ENCODE measurements at places on chromosomes 6 and 20.

GRCh38 chr6:5556011-5556410, 294.7 kb downstream of the FARS2 start:
- DNase-seq = no peak

- peak; percentile 4 for DNase-seq
Measured at GRCh38 chr6:40379811-40380210, 207.4 kb downstream of the LRFN2 start.

DNA sequence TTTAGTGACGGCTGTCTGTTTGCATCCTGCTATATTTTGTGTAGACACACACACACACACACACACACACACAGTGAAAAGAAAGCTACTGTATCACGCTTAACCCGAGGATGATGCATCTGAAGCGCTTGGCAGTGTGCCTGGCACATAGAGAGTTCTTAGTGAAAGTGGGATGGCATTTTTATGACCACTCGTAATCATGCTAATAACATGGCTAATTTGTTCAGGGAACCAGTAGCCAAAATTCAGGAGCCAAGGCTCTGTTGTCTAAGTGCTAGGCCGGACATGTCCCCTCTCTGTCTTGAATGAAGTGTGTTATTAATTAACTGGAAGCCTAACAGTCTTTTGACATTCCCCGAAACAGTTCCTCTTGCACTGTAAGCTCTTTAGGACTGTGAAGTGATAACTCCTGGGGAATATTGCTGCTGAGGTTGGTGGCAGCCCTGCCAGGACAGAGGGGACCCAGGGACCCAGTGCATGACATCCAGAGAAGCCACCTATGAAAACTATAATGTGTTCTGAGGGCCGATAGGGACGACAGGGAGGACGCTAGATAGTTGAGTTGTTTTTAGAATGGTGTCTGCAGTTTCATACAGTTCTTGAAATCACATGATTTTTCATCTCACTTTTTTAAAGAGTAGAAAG, 45.0 kb upstream of the IRF4 start:
- no peak for DNase-seq

- no peak for DNase-seq
Measured at GRCh38 chr20:46267108-46268105, 40.9 kb downstream of the CDH22 start.

GRCh38 chr20:25623225-25623735, 534 bp downstream of the NANP start:
- DNase-seq = no peak

DNA sequence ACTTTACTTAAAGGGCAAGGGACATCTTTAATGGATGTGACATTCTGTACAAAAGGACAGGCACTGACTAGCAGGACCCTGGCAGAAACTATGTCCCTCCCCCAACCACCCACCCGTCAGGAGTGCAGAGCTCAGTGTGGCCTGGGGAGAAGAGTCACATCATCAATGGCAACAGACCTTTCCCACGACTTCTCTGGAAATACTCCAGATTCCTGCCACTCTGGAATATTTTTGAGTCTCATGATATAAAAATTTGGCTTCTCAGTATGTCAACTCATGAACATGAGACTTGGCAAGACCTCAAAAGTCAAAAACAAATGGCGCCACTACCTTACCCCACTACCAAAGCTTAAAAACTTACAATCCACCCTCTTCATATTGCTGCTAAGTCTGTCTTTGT, 118.3 kb downstream of the SLC23A2 start:
- no peak for DNase-seq

DNA sequence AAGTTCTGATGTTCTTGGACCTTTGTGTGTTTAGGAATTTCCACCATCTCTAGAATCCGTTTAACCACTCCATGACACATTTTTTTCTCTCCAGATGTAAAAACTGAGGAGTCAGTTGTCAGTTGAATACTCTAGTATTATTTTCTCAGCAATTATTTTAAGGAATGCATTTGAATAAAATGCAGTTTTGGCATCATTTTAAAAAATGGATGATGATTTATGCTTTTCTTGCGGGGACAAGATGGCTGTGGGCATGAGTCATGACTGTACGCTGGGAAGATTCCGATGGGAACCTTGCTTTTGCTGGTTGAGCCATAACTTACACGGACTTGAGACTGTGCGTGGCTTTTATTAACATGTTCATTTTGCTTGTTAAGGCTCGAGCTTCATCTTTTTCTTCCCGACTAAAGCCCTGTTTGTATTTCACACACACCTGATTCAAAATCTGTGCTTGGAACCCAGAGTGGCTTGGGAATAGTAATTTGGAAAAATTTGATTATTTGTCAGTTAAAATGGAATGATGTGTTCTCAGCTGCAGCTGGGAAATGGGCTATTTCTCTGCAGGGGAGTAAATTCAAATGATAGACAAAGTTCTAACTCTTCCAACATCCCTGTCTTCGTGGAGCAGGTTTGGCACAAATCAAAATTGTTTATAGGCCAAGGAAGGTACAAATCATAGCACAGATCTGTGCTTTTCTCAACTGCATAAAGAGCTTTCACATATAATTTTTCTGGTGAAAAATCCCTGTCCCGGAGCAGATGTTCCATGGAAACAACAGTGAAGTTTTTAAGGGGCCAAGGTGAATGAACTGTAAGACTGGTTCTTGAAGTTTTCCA, 470.5 kb upstream of the JAG1 start:
- DNase-seq = no peak

DNA sequence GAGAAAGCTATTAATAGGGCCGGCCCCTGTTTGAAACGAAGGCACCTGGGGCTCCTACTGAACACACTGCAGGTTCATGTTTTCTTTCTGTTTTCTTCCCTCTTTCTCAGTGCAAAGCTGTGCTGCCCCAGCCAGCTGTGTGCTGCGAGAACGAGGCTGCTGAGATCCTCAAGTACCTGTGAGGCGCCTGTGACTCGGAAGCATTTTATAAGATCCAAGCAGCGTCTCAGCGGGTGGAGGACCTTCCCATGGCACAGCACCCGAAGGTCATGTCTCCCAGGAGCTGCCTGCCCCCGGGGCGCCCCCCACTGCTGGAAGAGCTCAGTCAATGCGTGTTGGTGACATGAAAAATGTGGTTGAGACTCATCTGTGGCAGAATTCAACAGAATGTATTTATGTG, 66.3 kb downstream of the SMOC2 start:
- no peak for DNase-seq

DNA sequence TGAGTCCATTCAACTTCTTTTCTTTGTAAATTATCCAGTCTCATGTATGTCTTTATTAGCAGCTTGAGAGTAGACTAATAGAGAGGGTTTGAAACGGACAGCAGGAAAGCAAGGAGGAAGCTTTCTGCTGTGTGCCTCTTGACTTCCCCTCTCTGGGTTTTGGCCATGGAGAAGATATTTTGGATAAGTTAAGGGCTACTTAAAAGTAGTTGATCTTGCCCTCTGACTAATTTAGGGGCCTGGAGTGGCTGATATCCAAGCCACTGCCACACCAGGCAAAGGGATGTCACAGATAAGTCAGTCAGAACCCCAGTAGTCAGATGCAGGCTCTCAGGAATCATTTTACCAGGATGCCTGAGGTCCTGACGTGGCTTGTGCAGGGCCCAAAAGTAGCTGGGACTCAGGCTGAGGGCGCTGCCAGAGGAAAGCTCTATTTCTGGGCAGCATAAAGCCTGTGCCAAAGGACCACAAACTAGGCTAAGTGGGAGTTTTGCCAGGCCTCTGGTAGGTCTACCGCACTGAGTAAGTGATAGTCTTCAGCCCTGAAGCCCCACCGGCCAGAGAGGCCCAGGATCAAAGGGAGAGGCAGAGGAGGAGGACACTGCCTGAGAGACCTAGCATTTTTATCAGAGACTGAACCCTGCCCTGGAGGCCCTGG, 41.6 kb upstream of the IYD start:
- DNase-seq = no peak

- DNase-seq = no peak
Measured at GRCh38 chr6:33108307-33108706, 32.5 kb downstream of the HLA-DPB1 start.

DNA sequence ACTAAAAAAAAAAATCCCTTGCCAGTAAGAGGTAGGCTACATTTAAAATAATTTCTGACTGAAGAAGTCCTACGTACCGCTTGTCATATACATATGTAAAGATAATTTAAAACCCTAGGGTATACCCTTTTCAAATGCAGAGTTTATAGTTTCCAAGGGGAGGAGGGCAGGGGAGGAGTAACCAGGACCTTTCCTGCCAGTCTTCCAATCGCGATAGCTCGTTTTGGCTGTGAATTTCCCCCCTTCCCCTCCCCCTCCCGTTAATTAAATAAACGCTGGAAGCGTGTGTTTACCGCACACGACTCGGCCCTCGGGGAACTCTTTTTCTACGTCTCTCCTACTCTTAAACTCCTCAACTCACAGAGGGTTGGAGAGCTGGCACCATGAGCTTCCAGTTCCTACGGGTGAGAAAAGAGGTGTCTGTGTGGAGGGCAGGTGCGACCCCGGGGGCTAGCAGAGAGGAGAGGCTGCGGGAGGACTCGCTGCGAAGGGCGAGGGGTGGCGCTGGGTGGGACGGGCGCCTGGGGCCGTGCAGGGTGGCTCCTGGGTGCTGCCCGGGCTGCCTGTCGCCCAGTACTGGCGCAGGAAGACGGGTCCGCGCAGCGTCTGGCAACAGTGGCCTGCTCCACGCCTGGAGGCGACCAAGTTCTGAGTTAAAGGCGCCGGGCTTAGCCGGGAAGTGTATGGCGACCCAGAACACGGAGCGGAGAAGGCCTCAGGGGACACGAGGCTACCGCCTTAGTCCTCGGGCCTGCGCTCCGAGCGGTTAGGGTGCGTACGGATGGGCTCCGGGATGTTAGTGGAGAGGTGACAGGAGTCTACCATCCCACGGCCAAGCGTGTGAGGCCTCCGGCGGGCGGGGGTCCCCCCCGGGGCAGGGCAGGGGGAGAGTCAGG, 4.1 kb upstream of the TFAP2C start:
- DNase-seq = no peak

GRCh38 chr20:45944151-45944964, 9.9 kb downstream of the PCIF1 start:
- DNase-seq = no peak

DNA sequence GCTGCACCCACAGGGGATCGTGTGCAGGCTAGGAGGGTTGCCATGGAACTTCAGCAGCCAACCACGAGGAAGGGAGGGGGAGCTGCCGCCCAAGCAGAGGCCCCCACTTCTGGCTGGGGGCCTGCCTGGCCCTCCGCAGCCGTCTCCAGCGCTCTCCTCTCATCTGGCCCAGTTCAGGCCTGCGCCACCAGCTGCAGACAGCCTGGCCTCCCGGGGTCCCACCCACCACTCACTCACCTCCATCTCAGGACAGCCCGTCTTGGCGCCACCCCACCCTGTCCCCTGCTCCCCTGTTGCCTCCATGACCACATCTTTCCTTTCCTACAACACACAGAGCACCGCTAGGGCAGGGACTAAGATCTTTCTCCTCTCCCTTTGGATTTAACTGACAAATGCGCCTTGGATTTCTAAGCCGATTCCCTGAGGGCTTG, 98.7 kb downstream of the ANKRD60 start:
- no peak for DNase-seq

DNA sequence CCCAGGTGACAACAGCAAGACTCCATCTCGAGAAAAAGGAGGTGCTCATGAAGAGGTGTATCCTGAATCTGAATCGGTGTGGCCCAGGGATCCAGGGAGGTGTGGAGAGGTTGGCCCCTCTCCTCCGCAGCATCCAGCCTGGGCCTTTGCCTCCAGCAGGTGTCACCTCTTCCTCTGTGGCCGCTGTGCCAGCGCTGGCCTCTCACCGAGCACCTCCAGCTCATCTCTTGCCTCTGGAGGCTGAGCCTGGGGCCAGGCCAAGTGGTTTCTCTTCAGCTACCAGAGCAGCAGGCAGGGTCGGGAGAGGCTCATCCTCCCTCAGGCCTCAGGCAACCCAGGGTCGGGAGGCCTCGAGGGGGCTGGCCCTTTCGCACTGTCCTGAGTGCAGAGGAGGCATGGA, 1.2 kb upstream of the COL20A1 start:
- no peak for DNase-seq

GRCh38 chr6:38272222-38272621, 367.5 kb downstream of the BTBD9 start:
- DNase-seq = no peak

DNA sequence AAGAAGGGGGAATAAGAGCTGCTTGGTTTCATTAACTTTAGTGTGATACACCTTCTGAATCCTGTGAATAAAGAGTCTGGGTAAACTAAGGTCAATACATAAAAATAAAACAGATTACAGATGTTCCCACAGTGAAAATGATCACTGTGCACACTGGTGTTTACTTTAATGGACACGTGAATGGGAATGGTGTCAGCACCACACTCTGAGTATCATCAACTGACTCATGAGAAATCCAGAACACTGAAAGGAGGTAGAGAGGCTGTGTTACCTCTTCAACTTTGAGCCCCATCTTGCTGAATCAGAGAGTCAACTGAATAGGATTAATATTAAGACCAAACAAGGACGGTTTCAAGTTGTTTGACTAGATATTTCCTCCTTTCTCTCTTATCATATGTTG, 75.0 kb downstream of the ELOVL4 start:
- no peak for DNase-seq

DNA sequence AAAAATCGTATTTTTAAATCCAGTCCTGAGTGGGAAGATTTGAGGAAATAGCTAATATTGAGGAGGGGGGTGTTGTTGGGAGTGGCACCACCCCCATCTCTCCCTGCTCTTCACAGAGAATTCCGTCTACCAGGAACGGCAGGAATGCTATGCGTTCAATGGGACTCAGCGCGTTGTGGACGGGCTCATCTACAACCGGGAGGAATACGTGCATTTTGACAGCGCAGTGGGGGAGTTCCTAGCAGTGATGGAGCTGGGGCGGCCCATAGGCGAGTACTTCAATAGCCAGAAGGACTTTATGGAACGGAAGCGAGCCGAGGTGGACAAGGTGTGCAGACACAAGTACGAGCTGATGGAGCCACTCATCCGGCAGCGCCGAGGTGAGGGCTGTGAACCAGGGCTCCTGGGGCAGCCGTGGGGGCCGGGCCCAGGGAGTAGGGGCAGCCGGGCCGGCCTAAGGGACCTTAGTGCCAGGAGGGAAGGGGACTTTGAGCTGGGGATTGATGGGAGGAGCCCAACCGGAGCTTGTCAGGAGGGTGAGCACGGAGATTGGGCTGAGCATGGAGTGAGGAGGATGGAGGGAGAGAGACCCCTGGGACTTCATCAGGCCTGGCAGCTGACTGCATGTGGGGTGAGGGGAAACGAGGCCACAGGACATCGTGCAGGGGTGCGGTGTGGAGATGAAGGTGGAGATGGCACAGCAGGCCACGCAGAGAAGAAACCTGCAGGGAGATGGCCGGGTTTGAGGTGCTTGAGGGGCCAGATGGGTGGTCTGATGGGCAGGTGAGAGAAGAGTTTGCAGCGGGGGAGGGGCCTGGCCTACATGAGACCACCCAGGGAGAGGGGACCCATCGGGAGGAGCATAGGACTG, 41.3 kb downstream of the HLA-DPB1 start:
- no peak for DNase-seq

DNA sequence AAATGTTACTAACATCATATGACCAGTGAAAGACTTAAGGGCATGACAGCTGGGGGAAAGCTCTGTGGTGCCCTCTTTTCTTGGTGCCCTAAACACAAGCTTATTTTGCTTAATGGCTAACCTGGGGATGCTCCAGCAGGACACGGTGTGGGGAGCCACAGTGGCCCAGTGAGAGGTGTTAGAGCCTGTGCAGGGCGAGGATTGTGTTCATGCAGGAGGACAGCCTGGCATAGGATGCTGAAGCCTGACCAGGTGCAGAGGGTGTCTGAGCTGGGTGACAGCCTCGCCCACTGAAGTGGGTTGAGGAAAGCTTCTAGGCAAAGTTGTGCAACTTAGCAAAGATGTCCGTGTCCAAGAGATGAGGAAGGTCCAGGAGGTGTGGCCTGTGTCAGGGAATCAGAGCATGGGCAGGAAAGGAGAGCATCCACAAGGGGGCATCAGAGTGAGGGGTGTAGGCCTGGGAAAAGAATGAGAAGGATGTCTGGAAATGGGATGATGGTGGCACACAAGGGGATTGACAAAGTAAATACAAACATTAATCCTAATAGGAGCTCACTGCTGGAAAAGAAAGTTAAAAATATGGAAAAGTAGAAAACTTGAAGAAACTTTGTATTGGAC, 33.9 kb downstream of the SLC17A4 start:
- no peak for DNase-seq
